DMS79 (cell line): ENCODE measurements at places on chromosomes 7 and 10.

DNA sequence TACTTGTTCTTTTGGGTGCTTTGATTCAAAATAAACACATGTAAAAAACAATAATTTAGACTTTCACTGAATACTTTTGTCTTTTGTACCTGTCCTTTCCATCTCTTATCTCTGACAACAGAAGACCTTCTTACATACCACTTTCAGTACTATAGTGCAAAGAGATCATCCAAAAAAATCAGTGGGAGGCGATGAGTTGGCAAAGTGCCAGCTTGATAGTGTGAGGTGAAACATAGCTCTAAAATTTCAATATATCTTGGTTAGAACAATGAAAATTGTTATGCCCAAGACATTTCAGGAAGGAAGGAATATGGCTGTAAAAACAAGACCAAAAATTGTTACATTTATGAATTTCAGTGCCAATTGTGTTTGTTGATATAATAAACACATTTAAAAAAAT, 390.2 kb upstream of the COBL start:
- no peak for DNase-seq

DNA sequence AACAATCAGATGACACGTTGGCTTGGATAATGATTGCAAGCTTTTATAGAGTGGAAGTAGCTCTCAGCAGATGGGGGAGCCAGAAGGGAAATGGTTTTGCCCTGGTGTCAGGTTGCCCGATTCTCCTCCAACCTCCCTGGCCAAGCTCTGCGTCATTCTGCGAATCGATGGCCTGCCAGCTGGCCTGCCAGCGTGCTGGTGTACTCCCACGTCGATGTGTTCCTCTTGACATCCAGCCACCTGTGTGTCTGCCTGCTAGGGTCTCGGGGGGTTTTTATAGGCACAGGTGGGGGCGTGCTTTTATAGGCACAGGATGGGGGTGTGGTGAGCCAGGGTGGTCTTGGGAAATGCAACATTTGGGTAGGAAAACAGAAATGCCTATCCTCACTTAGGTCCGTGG, 4.6 kb downstream of the NET1 start:
- no peak for DNase-seq

- DNase-seq: no peak
These were observed 1250.6 kb upstream of the LRRTM3 start for GRCh38 chr10:65675236-65675635.

DNA sequence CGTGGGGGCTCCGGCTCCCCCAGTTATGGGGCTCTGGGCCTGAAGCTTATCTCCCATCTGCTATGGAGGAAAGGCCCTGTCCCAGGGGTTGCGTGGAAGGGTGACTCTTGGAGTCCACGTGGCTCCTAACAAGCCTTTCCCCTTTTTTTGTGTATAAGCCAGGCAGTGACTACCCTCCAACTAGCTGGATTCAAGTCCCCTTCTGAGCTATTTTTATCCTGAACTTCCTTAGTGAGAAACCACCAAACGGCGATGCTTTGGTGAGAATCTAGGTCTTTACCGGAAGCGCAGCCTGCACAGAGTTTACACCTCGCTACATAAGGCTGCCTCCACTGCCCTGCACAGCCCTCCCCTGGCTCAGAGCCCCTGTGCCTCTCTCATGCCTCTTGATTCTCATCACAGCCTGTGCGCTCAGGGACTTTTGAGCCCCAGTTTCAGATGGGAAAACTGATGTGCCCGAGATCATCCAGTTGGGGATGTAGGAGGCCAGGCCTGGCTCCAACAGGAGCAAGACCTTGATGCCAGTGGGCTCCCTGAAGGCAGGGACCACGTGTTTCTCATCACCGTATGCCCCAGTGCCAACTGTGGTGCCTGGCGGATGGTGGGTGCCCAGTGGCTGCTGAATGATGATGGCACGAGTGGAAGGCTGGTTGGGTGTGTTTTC, 102.3 kb upstream of the PPIF start:
- no peak for DNase-seq

DNA sequence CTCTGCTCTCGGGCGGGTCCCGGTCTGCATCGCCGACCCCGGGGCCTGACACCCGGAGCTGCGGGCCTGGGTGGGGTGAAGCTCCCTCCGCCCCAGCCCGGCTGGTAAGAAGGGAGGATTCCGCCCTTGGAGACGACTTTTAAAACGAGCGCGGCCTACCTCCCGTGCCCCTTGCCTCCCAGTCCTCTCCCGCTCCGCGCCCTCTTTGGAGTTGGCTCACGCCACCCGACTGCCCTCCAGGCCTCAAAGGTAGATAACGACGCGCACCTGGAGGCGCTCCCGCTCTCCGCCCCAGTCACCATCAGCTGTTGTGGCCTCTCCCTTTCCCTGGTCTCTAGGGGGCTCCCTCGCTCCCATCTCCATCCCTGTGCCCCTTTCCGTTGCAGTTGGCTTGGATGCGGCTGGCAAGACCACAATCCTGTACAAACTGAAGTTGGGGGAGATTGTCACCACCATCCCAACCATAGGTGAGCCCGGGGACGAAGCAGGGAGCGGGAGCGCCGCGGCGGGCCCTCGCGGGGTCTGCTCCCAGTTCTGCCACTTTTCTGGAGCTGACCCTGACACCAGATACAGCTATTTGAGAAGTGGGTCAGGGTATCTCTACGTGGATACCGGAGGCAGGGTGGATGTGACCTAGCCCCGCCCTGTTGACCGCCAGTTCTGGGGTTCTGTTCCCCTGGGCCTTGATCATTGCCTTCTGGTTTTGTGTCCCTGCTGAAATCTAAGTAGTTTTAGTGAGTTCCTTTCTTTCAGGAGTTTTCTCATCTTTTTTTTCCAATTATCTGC, 679 bp downstream of the ARF5 start:
- DNase-seq: peak; percentile 61

GRCh38 chr7:93817004-93817403, 73.5 kb downstream of the TFPI2 start:
- no peak for DNase-seq

GRCh38 chr7:29217113-29217512, 22.5 kb downstream of the CHN2 start:
- DNase-seq: no peak

GRCh38 chr10:86693721-86694369, 25.5 kb downstream of the LDB3 start:
- no peak for DNase-seq

DNA sequence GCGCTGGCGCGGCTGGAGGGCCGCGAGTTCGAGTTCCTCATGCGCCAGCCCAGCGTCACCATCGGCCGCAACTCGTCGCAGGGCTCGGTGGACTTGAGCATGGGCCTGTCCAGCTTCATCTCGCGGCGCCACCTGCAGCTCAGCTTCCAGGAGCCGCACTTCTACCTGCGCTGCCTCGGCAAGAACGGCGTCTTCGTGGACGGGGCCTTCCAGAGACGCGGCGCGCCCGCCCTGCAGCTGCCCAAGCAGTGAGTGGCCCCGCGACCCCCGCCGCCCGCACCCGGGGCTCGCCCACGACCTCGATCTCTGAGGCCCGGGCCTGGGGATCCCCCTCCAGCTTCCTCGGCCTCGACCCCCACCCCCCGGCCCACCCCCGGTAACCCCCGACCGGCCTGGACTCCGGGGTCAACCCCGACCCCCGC, 537 bp downstream of the FOXK1 start:
- no peak for DNase-seq

- no peak for DNase-seq
These were observed 85.5 kb downstream of the CUL2 start for GRCh38 chr10:35004651-35005050.

DNA sequence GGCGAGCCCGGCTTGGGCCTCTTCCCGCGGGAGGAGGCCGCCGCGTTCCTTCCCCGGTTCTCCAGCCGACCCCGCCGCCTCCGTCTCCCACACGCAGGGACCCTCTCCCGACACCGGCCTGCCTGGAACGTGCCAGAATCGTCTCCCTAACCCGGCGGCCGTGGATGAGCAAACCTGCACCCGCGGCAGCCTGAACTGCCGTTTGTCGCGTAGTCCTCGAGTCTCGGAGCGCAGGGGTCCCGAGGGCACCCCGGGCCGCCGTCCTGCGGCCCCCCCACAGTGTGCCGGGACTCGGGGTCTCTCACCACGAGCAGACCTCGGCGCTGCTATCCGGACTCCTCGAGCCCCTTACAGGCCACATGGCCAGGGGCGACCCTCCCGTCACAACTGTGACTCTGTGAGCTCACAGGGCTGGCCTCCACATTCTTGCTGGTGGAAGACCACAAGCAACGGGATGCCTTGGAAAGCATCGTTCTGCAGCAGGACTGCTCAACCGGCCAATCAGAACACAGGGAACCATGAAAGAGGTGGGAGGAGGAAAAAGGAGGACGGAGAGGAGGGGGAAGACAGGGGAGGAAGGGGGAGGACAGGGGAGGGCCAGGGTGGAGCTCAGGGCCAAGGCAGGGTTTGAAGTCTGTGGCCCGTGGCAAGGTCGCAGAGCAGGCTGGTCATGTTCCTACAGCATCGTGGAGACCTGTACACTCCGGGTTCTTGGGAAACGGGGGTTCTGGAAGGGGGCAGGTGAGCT, 276.9 kb downstream of the DNAJB6 start:
- DNase-seq: no peak

- no peak for DNase-seq
These were observed 174.9 kb downstream of the GRID1 start for GRCh38 chr10:86191686-86192085.

GRCh38 chr7:139734395-139734794, 43.4 kb downstream of the HIPK2 start:
- DNase-seq: no peak

GRCh38 chr7:103711413-103711812, 265.4 kb upstream of the SLC26A5 start:
- no peak for DNase-seq

DNA sequence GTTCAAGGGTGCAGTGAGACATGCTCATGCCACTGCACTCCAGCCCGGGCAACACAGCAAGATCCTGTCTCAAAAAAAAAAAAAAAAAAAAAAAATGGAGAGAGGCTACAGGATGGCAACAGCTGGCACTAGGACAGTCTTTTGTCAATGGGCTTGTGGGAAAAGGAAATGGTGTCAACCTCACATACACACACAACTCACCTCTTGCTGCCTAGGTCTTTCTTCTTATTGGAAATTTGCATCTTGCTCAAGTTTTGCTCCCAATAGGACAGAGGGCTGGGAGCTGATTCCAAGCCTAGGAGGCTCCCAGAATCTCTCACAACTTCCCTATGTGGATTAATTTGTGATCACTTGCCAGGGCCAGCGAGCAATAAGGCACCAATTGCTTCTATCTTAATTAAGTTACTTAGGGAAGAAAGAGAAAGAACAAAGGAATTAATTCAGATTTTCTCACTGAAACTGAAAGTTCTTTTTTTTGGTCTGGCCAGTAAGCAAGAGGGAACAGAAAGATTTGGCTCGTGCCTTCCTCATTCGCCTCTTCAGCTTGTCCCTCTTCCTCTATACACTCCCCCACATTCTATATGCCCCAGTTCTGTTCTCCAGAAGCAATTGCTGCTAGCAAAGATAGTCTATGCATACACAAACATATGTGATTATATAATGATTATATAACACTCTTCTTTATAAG, 33.8 kb downstream of the MAP3K8 start:
- DNase-seq: no peak

DNA sequence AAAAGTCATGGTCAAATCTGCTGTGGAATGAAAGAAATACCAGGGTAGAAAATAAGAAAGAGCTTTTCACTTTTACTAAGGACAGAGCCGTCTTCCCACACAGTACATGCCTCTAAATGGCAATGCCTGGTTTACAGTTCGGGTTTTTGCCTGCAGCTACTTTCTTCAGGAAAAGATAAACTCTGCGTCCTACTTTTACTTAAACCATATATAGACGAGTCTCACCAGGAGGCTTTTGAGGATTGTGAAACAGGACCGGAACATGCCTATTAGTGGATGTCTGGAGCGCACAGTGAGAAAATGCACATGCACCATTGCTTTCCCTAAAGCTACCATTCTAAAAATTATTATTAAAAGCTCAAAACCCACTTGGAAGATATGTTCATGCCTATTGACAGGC, 70.5 kb downstream of the KLF6 start:
- DNase-seq: no peak

GRCh38 chr7:23184709-23185359, 3.0 kb downstream of the NUP42 start:
- DNase-seq: no peak

GRCh38 chr10:113616244-113617074, 47.4 kb downstream of the NRAP start:
- no peak for DNase-seq

- no peak for DNase-seq
These were observed 97.1 kb downstream of the CSTF2T start for GRCh38 chr10:51602326-51602725.

GRCh38 chr7:75984130-75985008, 10.0 kb downstream of the TMEM120A start:
- no peak for DNase-seq

DNA sequence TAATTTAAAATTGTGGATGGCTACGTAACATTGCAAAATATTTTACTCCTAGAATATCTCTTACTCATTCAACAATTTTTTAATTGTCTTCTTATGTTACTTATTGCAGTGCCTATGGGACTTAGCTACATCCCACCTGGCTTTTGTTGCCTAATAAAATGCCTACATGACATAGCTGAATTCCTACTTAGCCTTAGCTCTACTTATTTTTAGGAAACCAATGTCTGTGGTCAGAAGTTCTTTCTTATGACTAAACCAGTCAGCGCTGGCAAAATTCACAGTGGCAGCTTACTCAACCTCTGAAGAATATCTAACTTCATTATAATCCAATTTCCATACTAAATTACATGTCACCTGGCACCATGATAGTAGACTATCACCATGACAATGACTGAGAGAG, 1612.4 kb upstream of the LRRTM3 start:
- no peak for DNase-seq

- DNase-seq: no peak
These were observed 98.7 kb downstream of the PROSER2 start for GRCh38 chr10:11921800-11922392.

DNA sequence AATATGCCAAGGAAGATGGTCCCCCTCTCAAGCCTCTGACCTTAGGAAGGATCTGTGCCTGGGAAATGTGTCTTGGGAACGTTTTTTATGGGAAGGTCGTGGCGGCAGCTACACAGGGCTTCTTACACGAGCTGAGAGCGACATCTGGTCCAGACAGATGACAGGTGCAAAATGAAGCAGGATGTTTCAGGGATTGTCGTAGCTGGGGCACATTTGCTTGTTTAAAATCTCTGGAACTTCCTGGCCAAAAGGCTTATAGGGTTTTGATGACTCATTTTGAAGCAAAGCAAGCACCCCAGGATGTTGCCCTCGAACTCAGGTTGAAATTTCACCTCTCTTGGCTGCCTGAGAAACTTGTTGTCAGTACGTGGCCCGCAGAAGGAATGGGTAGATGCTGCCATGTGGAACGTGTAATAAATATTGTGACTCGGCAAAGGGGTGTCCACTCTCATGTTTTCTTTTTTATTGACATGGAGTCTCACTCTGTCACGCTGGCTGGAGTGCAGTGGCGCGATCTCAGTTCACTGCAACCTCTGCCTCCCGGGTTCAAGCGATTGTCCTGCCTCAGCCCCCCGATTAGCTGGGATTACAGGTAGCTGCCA, 117.5 kb downstream of the CAMK1D start:
- no peak for DNase-seq

- DNase-seq: no peak
These were observed 25.8 kb downstream of the ESYT2 start for GRCh38 chr7:158803367-158803969.

GRCh38 chr10:131569851-131570715, 258.6 kb upstream of the TCERG1L start:
- DNase-seq: no peak
